Right ventricle myocardium superior (tissue), 1 donor: ENCODE measurements at places on chromosomes 7 and 10. TPM values are rescaled to one million over a fixed set of nuclear protein-coding genes. Genes with fewer than 3 reads are reported as not detected.
A peak's percentile ranks its signal among the peaks of the same experiment; 100 is the strongest.

GRCh38 chr7:33986951-33987947 lies 81.9 kb downstream of the BMPER start:
- DNase-seq, result no peak

- no peak for DNase-seq
Measured at GRCh38 chr10:110258542-110258941, 46.2 kb downstream of the SMNDC1 start.

DNA sequence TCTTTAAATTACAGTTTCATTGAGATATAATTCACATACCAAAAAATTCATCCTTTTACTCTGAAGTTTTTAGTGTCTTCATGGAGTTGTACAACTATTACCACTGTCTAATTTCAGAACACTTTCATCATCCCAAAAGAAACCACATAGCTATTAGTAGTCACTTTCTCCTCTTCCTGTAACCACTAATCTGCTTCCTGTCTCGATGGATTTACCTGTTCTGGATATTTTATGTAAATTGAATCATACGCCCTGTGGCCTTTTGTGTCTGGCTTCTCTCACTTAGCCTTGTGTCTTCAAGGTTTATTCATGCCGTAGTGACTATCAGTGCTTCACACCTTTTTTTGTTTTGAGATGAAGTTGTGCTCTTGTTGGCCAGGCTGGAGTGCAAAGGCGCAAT lies 135.5 kb downstream of the DOCK1 start:
- no peak for DNase-seq

DNA sequence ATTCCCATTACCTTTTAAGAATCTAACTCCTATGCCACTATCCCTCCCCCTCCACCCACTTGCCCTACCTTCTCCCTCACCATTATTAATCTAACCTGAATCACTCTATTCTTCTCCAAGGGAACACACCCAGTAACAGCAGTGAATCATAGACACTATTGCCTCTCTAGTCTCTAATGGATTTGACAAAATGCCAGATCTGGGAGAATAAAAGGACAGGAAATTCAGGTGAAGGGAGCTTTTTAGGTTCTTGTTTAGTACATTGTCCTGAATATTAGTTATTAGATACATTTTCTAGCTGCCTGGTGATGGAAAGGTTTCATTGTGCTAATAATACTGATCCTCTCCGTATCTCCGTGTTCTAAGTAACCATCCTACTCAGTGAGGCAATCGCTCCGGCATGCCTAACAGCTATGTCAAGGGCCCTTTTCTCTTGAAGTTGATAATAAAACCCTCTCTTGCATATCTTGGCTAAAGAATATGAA lies 4.1 kb upstream of the SFR1 start:
- DNase-seq, result no peak

DNA sequence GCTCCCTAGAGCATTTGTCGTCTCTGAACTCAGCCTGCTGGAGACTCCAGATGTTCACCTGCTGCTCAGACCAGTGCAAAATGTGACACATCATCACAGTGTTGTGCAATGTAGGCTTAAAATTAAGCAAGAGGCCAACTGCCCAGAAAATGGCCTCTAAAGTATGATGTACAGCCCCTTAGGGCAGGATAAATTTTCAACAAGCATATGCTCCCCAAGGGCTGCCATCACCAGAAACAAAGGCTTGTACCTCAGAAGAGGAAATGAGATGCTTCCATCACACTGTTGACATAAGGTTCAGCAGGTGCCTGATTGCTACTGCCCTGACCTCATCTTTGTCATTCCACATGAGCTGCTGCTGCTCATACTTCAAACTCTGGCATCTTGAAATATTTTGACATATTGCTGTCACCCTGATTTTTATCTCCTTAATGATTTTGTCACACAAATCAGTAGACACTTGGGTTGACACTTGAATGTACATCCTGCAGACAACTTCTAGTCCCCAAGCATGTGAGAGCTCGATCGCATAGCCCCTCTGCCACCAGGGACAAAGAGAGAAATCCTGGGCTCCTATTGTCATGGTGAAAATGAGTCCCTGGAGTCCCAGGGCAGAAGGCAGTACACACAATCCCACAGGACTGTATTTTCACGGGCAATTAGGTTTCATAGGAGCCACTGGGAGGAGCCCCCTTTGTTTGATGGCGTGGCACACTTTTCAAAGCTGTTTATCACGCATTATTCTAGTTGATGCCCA lies 219.7 kb upstream of the STK17A start:
- no peak for DNase-seq

DNA sequence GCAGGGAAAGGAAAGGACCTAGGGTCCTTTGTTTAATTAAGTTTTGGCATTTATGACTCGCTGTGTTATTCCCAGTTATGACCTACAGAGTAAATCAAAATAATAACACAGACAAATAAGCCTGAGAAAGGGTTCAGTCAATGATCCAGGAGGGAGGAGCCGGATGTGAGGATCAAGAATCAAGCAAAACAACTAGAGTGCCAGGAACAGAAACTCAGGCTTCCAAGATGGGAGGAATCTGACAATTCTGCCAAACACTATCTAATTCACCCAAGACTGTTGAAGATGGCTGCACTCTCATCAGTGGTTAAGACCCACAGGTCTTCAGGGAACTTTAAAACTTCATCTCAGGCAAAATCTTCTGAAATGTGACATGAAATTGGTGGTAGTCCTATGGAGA lies 50.3 kb upstream of the PIP4K2A start:
- DNase-seq, result no peak

GRCh38 chr10:71512761-71513539 lies 116.2 kb downstream of the CDH23 start:
- no peak for DNase-seq

DNA sequence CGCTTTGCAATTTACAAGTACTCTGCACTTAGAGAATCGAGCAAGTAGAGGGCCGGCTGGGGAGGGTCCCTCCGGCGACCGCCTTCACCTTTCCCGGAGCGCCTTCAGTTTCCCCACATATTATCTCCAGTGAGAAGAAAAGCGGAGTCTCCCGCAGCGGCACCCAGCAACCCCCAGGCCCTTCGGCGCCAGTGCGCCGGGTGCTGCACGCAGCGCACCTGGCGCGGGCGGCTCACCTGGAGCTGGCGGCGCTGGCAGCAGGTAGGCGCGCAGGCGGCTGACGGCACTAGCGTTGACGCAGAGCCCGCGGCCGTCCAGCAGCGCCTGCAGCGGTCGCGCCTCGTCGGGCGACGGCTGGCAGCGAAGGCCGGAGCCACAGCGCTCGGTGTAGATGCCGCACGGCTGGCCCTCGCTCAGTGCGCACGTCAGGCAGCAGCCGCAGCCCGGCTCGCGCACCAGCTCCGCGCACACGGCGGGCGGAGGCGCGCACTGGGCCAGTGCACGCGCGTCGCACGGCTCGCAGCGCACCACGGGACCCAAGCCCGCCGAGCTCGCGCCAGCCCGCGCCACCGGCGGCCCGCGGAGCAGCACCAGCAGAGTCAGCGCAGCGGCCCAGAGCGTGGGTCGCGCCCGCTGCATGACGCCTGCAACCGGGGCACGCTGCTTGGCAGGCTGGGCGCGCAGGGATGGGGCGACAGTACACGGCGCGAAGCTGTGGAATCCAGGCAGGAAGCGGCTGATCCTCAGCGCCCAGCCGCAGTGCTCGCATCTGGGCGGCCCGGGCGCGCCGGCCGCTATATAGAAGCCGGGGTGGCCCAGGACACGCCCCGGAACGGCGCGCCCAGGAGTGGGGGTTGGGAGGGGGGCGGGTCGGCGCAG lies at the start of gene IGFBP3:
IGFBP3 (minus strand) TSS at position 771 of the 879 bp plus-strand sequence; CDS start at position 639, 132 bp downstream.
- DNase-seq, result peak; percentile 72

- no peak for DNase-seq
Measured at GRCh38 chr10:98016772-98017475, 13.5 kb downstream of the CRTAC1 start.

- DNase-seq, result no peak
Measured at GRCh38 chr10:102280397-102281101, 35.2 kb downstream of the GBF1 start.

GRCh38 chr10:61778137-61778536 lies 115.4 kb downstream of the CABCOCO1 start:
- no peak for DNase-seq

DNA sequence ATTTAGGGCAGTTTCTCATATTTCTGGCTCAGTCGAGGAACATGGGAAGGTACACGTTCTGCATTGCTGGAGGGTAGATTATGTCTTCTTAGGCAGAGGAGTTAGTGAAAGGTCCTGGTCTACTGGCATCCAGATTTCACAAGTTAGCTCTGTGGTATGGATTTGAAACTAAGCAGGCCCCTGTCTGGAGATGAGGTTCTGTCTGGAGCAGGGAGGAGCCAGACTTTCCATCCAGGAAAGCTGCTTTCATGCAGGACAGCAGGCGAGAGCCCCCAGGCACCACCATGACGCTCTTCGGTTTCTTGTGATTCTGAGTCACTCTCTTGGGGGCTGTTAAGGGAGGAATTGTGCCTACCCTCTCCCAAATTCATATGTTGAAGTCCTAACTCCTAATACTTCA lies 184.3 kb downstream of the KIAA1217 start:
- no peak for DNase-seq

- DNase-seq, result no peak
Measured at GRCh38 chr10:103871006-103871405, 15.6 kb upstream of the SH3PXD2A start.

DNA sequence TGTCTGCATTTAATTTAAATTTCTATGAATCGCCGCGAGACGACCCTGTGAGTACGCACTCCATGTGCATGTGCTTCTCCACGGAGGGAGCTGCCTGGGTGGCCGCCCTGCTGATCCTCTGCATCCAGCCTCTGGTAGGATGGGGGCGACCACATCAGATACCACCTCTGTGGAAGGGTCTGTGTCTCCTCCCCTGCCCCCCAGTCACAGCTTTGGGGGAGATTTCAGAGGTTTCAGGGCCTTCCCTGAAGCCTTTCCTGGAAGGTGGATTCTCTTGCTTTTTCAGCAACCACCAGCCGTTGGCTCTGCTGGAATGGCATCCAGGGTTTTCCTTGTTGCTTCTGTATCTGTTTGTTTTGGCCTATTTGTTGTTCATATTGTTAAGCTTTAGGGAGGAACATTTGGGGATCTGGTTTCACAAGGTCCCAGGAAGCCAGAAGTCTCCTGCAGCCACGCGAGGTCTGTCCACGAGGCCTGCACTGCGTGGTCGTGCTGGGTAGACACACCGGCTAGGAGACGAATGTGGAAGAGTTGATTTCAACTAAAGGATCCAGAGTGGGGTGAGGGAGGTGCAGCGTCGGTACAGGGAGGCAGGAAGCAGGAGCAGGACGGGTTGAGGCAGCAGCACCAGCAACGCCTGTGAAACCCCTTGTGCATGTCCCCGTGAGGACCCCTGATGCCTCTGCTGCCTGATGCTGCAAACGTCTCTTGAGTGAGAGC lies 329.1 kb downstream of the PTPRN2 start:
- DNase-seq, result no peak

DNA sequence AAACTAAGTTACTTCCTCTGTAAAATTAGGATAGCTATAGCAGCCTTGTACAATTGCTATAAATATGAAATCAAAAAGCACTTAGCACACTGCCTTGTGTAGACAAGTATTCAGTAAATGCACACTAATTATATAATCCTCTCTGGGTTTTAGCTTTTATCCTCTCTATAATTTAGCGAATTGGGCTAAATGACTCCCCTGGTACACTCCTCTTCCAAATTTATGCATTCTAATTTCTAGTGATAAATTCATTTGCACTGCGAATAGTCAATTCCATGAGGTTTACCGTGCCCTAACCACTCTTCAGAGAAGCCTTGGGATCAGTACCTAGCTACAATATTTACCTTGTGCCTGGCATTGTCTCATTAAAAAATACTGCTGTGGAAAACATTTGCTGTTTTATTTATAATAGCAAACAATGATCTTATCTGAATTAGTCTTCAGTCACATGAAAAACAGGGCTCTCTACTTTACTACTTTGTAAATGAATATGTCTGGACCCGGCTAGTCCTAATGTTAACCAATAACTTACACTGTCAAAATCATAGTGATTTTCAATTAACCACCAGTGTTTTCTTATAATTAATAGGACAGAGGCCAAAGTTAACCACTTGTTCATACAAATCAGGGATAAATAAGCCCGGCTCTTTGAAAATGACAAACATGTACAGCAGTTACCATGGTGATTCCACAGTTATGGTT lies 577.9 kb downstream of the IPMK start:
- no peak for DNase-seq

DNA sequence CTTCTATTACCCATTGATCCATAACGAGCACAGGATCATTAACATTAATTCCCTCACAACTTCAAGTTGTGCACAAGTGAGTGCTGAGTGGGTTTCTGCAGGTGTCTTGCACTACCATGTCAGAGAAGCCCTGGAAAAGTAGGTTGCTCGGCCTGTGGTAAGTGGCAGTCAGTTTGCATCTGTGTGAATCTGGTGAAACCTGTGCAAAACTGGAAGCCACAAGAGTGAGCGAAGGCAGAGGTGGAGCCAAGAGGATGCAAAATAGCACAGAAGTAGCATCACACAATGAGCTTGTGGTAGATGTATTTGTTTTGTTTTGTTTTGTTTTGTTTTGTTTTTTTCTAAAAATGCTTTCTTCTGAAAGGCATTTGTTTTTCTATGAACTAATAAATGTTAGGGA lies 181.5 kb downstream of the THSD7A start:
- no peak for DNase-seq

The CDC123 gene
- total RNA-seq, result 49.5 TPM

The ZNF239 gene
- 2.0 TPM for total RNA-seq

The INTS1 gene
- 29.2 TPM for total RNA-seq

The ZNF365 gene
- not detected for total RNA-seq

The MINDY3 gene
- total RNA-seq, result 16.7 TPM

The GRM3 gene
- not detected for total RNA-seq

The CPA1 gene
- not detected for total RNA-seq

The SORBS1 gene
- total RNA-seq, result 697 TPM

The UNCX gene
- not detected for total RNA-seq

The TDRD1 gene
- total RNA-seq, result 5.8 TPM
